ENCODE measurements at places on chromosomes 6 and 20.

DNA sequence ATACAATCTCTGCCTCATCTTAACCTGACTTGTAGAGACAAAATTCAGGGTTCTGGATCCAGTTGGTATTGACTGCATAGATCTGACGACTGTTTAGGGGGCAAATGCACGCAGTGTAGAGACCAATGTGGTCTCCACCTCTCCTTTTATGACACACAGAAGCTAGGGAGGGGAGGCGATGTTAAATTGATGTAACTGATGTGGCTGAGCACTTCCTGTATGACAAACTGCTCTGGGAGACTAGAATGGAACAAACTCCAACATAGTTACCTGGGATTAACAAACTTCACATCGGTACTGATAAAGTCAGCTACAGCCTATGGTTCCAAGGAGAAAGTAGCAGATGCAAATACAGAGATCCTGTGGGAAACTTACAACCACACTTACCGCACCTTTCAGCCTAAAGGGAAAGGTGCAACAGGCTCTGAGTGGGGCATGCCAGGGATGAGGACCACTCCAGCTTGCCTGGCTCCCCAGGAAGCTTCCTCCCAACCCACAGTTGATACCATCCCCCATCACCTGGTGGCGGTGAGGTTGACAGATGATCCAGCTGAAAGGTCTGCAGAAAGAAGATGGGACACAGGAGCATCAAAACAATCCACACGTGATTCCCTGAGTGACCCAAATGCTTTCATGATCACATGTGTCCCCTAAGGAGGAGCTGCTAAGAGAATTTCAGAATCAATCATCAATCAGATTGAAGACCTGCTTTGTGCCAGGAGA is 60.6 kb upstream of the MRPS10 start:
- DNase-seq = no peak

DNA sequence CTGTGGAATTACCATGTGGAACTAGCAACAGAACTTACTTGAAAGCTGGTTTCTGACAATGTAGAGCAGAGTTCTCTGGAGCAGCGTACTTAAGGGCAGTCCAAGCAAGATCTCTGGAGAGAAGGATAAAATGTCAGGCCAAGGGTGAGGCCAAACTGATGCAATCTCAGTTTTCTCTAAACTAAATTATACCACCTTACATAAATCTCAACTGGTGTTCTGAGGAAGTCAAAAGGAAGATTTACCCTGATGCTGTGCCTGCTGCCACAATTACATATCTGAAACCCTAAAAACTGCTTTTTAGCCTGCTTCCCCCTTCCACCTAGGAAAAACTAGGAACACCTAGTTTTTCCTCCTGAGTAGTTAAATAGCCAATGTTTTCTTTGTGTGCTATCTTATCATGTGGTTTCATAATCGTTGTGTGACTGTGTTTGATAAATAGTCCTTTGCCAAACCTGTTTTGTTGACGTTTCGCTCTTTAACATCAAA is 28.1 kb downstream of the NCOA7 start:
- DNase-seq = no peak

- DNase-seq = no peak
Observed at GRCh38 chr6:160795721-160796120, 93.7 kb downstream of the PLG start.

DNA sequence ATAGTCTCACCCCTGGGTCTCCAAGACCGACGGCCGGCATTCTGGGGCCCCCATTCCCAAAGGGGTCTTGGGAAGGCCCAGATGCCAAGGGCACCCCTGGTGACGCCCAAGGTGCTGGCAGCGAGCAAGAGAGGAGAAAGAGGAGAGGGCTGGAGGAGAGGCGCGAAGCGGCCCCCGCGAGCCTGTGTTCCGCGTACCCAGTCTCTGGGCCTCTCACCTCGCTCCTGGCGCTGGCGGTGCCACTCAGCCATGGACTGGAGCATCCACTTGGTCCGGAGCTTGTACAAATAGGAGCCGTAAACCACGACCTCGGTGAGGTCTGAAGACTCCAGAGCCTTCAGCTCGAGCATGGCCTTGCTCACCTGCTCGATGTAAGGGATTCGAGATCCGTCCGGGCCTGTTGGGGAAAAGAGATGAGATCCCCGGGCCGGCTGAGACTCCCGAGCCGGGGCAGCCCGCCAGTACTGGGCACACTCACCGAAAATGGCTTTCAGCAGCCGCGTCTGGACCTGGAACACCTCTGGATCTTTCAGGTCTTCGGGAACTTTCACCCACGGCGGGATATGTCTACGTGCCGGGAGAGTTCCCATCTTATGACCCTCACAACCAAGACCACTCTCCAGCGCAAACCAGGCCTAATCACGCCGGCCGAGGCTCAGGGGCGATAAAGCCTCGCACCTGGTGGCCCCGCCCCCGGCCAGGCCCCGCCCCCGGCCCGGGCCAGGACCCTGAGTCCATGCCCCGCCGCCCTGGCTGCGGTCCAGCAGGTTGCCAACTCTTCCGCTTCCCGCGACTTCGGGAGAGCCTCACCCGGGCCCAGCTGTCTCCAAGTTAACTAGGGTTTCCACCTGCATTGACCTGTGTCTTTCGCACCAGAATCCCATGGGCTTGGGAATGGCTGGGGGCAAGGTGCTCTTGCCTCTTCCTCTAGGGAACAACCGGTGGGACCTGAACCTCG is at the start of gene DPPA5:
Gene DPPA5 (minus strand): TSS at position 641 of the 958 bp plus-strand sequence. CDS start 51 bp downstream, at position 590.
- no peak for DNase-seq

GRCh38 chr20:22925613-22925983 is 109.5 kb upstream of the SSTR4 start:
- DNase-seq = no peak

DNA sequence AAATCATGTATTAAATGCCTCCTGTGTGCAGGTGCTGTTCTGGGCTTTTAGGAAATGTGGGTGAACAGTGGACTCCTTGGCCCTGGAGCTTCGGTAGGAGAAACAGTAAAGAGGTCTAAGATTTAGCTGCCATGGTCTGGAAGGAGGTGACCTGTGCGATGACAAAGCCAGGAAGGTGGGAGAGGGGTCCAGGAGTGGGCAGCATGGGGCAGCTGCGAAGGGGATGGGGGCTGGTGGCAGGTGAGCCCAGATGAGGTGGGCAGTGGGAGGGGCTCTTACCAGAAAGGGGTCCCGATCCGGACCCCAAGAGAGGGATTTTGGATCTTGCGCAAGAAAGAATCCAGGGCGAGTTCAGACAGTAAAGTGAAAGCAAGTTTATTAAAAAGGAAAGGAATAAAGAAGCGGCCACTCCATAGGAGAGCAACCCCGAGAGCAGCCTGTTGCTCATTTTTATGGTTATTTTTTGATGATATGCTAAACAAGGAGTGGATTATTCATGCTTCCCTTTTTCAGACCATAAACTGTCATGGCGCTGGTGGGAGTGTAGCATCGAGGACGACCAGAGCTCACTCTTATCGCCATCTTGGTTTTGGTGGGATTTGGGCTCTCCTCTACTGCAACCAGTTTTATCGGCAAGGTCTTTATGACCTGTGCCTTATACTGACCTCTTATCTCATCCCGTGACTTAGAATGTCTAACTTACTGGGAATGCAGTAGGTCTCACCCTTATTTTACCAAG is 38.7 kb downstream of the PRR18 start:
- no peak for DNase-seq

- no peak for DNase-seq
Observed at GRCh38 chr20:63781181-63781580, 41.6 kb downstream of the SLC2A4RG start.

DNA sequence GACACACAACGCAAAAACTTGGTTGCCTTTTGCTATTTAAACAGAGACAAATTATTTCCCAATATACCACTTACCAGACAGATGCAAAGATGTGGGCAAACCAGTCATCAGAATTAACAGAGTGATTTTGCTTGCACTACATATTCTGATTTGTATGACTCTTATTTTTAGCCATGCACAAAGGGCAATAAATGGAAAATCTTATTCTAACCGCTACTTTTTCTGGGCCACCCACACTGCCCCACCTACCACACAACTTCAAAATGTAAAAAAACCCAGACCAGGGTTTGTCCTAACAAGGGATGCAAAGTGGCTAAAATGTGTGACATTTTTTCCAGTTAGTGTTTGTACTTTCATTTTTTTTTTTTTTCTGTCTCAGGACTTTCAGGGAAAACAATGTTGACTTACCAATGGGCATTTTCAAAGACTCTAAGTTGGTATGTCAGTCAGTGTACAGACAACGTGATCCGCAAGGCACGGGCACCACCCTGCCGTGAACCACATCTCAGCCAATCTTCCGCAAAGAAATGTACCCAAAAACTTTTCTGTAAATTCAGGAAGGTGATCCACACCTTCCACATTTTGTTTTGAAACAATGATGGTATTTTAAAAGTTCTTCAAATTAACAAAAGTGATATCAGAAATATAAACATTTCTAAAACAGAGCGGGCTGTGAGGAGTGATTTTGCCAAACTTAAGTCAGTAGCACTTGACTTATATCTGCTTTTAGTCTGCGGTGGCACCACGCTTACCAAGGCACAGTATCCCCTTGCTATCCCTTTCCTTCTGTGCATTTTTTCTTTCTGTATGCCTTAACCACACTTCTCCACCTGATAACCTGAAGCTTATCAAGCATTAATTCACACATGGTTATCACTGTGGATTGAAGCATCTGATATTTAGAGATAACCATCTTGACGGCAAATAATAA is 185.6 kb downstream of the GJA10 start:
- DNase-seq = no peak

DNA sequence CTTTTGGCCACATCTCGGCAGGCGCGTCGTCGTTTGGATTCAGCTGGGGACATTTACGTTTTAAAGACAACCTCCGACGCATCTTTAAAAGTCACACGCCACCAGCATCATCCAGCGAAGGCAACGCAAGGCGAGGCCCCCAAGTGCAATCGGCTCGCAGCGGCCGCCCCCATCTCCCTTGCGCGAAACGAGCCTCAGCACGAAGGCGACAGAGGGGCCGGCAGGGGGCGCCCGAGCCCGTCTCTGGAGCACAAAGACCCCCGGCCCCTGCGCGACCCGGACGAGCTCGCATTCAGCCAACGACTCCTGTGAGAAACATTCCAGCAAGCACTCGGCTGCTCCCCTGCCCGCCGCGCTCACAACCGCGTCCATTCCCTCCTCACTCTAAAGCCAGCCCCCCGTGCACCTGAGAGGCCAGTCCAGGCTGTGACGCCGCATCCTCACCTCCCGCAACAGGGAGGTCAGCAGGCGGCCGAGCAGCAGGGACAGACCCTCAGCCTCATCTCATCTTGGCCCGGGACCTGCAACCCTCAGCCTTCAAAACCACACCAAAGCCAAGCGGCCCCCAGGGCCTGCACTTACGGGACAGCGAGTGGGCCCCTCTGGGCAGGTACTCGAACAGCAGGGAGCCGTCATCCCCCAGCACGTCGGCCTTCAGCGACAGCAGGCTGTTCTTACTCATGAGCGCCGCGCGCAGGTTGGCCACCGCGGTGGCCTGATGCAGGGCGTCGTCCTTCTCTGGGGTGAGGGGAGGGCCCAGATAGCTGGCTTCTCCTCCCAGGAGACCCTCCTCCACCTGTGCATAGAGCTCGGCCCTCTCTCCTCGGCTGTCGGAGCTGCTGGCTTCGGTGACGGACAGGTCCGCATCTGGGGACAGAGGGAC is 35.8 kb downstream of the SLC2A4RG start:
- DNase-seq = peak; percentile 35

DNA sequence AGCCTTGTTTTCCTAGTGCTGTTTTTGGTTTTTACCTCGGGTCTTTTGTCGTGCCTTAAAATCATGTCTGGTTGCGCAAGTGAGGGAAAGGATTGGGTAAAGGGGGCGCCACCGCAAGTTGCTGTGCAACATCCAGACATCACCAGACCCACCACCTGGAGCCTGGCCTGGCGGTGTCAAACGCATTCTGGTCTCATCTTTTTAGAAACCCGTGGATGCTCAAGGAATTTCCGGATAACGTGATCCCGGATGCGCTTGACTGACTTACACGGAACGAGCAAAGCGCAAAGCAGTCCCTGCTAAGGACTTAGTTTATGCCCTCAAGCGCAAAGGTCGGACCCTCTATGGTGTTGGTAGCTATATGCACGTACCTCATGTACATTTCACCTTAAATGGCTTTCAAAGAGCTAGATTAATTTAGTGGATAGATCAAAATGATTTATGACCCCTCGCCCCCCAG is 105.2 kb downstream of the OR2B2 start:
- DNase-seq = no peak

DNA sequence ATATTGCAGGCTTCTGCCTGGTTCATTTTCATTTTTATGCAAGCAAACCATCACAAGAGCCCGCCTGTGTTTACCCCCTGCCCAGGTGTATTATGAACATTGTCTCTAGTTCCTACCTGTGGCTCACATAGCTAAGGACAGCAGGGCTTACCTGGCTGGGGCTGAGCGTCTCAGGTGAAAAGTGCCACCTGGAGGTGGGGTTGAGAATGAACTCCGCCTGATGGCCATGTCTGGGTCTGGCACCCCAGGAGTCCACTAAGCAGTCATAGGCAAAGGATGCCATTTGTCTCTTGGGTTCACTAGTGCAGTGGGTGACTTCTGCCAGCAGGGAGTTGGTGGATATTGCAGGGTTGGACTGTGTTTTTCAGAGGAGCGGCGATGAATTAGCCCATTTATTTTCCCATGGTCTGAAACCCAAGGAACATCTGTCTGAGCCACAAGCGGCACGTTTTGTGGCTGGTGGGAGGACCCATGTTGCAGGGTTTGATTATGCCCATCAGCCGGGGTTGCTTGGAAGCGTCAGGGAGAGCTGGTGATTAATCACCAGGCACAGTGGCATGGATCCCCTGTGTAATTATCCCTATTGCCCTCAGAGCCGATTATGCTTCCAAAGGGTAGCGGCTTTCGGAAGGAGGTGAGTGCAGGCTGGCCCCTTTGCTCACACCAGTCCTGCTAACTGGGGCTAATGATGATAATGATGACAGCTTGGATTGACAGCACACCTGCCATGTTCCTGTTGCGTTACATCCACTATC is 92.1 kb downstream of the CDH26 start:
- DNase-seq = no peak

DNA sequence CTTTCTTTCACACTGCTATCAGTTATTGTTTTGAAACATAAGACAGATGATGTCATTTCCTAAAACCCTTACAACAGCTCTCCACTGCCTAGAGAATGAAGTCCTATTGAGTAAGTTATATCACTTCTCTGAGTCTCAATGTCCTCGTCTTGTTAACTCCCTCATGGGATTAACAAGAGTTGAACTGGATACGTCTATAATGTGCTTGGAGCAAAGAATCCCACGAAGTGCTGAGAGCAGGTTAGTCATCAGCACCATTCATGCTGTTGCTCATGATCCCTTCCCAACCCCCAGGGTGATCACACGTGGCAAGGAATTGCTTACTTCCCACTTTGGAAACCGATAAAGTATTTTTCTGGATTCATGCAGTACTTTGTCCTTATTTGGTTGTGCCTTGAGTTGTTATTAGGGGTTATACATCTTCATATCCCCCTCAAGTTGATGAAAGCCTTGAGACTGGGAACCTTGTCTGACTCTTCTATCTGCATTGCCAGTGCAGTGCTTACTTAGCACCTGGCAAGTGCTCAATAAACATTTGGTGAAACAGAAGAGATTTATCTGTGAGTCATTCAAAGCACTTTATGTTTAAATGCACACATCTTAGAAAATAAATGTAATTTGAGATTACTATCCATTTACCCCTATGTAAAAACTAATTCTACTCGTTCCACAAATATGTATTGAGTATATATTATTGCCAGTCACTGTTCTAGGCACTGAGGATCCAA is 487.5 kb downstream of the EPM2A start:
- no peak for DNase-seq

GRCh38 chr6:169825558-169826225 is 74.3 kb downstream of the ERMARD start:
- no peak for DNase-seq

GRCh38 chr20:57390604-57391438 is at the start of gene RBM38:
RBM38 (plus strand) TSS chr20:57391396; CDS start chr20:57391582, 186 bp downstream.
- DNase-seq = peak; percentile 49

GRCh38 chr20:17939622-17940223 is 28.9 kb downstream of the SNX5 start:
- DNase-seq = no peak

GRCh38 chr6:2035046-2035445 is 210.4 kb downstream of the GMDS start:
- DNase-seq = no peak

Measured in substantia nigra (tissue), 51 donors.